Islet precursor cell (in vitro differentiated cells): ENCODE measurements at places on chromosomes 6 and 20.

DNA sequence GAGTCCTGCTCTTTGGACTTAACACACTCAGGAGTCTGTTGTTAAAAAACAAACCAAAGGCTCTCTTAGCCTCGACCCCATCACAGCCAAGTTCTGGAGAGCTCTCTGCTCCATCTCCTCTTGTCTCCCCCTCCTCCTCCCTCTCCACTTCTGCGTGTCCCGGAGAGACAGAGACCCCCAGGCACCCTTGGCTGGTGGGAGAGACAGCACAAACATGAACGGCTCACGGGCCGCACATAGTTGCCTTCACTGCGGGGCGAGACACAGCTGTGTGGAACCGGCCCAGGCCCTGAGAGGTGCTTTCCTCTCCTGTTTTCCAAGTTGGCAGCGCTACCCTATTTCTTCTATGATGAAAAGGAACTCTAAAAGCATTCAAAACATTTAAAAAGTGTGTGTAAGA is 23.3 kb upstream of the MYT1 start:
- no peak for DNase-seq

GRCh38 chr6:42211726-42212125 is 5.9 kb downstream of the MRPS10 start:
- DNase-seq: no peak

DNA sequence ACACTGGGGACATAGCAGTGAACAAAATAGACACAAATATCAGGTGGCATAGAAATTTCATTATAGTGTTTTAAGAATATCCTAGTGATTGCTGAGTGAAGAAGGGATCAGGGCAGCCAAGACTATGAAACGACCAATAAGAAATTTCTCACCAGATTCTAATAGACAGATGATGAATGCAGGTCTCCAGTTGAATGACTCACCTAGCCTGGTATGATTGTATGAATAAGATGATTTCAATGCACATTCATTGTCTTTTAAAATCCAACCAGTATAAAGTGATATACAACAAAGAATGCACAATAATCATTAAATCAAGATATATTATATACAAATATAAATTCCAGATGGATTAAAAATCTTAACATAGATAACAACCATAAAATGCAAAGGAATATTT is 124.5 kb upstream of the TENT5A start:
- DNase-seq: no peak

- no peak for DNase-seq
Observed at GRCh38 chr20:37992802-37993409, 40.4 kb downstream of the TTI1 start.

DNA sequence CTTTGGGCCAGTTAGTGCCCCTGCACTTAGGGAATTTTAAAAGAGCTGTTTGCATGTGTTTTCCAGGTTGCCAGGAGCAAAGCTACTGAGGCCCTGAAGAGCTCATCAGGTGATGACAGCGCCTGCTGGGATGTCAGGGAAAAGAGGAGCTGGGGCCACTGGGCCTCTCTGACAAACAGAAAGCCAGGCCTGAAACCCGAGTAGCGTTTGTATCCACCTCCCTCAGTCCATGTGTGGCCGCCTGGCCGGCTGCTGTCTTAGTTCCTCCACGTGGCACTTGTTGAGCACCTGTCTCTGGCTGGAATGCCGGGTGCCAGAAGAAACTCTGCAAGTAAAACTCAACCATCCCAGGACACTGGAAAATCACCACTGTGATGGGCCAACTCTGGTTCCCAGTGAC is 601.2 kb downstream of the CDH26 start:
- DNase-seq: peak; percentile 61

- DNase-seq: no peak
Observed at GRCh38 chr20:23298926-23299672, 51.5 kb upstream of the NXT1 start.
